ENCODE measurements at places on chromosomes 2 and 18.

DNA sequence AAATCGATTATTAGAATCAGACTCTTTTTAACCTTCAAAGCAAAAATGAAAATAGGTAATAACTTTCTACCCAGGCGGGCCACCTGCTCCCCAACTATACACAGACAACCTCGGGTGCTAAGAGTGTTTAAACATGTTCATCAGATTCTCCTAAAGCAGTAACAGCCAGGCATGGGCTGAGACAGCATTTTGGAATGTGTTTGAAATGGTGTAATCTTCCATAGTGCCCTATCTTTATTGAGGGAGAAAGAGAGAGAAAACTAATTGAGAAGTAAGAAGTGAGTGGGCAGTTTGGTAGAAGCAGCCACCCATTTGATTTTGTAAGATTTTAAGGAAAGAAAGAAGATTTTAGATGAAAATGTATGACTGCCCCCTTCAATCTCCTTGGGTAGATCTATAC is 196.1 kb upstream of the CTAGE1 start:
- DNase-seq: no peak

- peak; percentile 28 for DNase-seq
These were observed 15.2 kb downstream of the SP100 start for GRCh38 chr2:230430957-230431910.

- no peak for DNase-seq
These were observed 18.3 kb downstream of the MAIP1 start for GRCh38 chr2:199973703-199974102.

- DNase-seq: no peak
These were observed 14.0 kb upstream of the TNS1 start for GRCh38 chr2:218016810-218017209.

GRCh38 chr2:55047677-55048299 is 2.5 kb downstream of the RTN4 start:
- peak; percentile 13 for DNase-seq

DNA sequence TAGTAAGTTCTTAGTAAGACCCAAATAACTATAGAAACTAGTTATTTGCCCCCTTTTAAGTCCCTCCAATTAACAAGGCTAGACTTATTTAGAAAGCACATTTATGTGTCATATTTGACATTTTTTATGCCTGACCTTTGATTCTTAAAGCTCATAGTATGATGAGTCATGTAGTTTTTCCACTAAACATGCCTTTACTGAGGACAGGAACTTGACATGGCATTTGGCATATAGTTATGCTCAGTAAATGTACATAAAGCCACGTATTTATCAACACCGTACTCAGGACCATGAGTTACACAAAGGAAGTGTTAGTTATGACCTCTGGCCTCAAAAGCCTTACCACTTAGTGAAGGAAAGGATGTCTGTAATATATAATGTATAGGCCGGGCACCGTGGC is 78.9 kb downstream of the GNAL start:
- no peak for DNase-seq

GRCh38 chr18:22173221-22173927 is 4.0 kb downstream of the GATA6 start:
- DNase-seq: no peak

- no peak for DNase-seq
These were observed 397.9 kb downstream of the NYAP2 start for GRCh38 chr2:225797394-225797793.

DNA sequence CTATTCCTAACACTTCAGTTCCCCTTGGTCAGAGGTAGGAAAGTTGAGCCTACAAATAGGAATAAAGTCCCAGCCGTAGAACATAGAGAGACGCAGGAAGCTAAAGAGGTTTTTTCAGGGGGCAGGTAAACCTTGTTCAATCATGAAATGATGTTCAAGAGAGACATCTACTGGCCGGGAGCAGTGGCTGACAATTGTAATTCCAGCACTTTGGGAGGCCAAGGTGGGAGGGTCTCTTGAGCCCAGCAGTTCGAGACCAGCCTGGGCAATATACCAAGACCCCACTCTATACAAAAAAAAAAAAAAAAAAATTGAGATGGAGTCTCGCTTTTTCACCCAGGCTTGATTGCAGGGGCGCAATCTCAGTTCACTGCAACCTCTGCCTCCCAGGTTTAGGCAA is 66.7 kb upstream of the DNAJC10 start:
- DNase-seq: no peak

- no peak for DNase-seq
These were observed 91.2 kb downstream of the TWIST2 start for GRCh38 chr2:238939074-238939473.

DNA sequence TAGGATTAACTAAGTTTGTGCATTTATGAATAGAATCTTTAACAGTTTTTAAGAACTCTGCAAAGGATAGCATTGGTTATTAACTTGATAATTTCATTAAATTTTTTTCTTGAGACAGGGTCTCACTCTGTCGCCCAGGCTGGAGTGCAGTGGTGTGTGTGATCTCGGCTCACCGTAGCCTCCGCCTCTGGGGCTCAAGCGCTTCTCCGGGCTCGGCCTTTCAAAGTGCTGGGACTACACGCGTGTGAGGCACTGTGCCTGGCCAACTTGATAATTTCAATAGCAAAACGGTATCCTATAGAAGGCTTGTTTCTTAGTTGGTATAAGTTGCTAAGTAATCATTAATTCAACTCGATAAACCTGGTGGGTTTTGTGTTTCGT is 38.0 kb downstream of the ADNP2 start:
- DNase-seq: no peak

DNA sequence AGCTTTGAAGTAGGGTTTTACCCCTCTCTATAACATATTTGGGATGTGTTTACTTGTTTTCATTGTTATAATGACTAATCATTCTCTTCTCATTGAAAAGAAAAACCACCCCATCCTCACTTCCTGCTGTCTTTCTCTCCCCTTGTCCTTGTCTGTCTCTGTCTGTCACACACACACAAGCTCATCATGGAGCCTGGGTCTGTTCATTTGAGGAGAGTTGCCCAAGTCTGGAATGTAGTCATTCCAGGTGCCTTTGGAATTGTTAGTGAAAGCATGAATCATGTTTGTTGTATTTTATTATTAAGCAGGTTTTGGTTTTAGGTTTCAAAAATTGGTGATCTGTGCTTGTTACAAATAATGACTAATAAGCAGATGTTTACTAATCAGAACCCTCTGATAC is 133.5 kb upstream of the IL1R2 start:
- no peak for DNase-seq

DNA sequence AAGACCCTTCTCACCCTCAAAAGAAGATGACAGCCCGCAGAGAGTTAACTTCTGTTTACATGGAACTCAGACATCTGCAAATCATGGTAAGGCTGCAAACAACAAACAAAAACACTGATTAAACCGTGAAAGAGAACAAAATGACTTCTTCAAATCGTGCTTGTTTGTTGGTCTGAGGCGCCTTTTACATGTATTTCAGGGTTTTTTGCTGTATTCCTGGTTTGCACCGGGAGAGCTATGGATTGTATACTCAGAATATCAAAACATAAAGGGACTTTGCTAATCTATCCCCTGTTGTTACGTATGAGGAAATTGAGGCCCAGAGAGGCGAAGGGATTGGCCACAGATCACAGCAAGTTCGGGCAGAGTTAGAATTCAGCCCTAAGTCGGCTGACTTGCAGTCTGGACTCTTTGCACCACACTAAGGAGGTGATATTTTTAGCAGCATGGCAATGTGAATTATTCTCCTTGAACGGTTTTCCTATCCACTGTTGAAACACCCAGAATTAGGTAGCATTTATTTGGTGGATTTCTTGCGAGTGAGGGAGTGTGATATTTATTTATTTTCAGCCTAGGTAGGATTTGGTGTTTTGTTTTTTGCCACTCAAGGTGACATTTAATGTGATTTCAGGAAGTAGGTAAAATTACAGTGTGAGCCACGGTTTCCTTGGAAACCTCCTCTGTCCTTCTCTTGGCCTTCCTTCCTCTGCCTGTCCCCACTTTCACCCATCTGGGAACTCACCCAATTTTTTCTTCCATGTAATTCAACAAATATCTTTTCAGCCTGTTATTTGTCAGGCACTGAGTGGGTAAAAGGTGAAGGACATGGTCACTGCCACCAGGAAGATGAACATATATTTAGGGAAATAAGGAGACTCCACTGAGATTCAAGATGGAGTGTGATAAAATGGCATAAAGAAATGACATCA is 980 bp upstream of the PDE6D start:
- peak; percentile 47 for DNase-seq

GRCh38 chr2:241898463-241899270 is 29.1 kb downstream of the RTP5 start:
- no peak for DNase-seq

DNA sequence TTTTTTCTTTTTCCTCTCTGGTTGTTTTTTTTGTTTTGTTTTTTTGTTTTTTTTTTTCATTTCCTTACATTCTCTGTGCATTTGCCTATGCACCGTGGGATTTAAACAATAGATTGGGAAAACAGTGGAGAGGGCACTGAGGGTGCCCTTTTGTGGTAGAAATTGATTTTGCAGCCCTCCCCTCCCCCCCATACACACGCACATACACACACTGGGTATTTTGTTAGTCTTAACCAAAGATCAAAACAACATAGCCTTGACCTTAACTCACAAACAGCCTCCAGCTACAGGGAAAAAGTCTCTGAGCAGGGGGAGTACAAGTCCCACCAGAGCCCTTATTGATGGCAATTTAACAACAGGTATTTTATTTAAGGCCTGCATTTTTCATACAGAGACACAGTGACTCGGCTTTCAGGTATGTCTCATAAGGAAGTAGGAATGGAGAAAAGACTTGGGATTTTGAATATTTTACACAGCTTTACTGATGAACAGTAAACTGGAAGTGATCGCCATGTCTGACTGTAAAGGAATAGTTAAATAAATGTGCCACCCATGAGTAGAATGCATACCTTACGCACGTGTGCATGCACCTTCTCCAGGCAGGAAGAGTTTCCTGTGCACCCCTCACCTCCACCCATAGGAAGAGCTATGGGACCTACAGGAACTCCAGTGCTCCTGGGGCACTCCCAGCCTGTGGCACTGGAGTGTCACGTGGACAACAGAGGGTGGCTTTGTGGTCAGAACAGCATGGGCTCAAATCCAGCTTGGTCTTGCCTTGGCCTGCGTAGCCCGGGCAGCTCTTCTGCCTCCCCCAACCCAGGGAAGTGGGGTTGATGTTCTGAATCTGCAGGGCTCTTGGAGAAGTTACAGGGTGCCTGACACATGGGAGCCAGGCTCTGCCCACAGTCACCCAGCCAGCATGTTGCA is 266.4 kb downstream of the ANAPC1 start:
- DNase-seq: no peak

DNA sequence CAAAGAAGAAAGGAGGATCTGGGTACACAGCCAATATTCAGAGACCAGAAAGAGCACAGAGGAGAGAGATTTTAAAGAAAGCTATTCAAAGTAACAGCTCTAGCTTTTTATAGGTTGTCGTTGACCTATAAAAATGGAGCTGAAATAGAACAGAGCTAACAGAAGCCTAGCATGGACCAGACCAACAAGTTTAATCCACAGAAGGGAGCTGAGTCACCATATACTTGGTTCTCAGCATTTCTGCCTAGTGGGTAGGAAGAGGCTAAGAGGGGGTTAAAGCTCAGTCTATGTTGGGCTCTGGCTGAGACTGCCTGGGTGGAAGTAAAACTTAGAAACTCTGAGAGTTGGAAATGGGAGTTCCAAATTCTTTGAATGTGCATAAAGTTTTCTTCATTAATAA is 678.0 kb upstream of the CDH2 start:
- DNase-seq: no peak

DNA sequence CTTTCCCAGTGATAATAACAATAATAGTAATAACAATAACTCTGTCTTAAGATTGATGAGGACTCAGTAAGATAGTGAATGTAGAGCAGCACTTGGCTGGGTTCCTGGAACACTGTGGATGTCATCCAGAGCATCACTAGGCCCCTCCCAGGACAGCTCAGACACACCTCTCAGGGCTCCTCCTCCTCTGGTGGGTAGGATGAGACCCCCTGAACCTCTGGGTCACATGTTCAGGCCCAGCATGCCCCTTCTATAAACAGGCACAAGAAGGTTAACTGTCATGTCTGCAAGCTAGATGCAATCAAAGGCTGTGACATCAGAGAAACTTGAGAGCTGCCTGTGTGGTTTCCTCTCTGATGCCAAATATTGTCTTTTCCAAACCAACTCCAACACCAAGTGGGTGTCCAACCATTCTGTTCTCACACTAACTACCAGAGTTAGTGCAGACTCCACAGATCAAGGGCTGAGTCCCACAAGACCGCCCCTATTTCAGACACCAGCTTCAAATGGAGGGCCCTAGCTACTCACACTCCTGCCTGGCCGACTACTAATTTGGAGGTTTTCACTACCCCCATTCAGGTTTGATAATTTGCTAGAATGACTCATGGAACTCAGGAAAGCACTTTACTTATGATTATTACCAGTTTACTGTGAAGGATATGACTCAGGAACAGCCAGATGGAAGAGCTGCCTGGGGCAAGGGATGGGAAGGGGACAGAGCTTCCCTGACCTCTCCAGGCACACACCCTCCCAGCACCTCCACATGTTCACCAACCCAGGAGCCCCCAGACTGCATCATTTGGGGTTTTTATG is 46.4 kb upstream of the BZW1 start:
- no peak for DNase-seq

- DNase-seq: no peak
These were observed 45.4 kb downstream of the EXOC6B start for GRCh38 chr2:72780477-72780876.

- DNase-seq: no peak
These were observed 50.9 kb upstream of the OTOF start for GRCh38 chr2:26528836-26529235.

GRCh38 chr2:171325886-171326585 is 107.8 kb downstream of the METTL8 start:
- peak; percentile 64 for DNase-seq

DNA sequence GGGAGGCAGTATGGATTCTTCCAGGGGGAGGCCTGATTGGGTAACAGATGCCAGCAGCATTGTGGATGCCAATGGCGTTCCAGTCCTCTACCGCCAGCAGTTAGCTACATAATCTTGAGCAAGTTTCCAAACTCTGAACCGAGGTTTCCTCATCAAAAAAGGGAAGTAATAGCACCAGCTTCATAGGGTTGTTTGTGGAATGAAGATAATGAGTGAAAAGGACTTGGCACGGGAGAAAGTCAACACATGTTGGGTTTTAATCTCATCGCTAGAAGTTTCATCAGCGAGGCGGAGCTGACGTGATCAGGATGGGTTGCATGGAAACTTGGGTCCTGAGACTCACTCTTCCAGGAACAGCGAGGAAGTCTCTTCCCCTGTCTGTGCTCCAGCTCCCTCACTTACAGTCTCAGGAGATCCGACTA is 266.7 kb downstream of the SH3BP4 start:
- DNase-seq: no peak

DNA sequence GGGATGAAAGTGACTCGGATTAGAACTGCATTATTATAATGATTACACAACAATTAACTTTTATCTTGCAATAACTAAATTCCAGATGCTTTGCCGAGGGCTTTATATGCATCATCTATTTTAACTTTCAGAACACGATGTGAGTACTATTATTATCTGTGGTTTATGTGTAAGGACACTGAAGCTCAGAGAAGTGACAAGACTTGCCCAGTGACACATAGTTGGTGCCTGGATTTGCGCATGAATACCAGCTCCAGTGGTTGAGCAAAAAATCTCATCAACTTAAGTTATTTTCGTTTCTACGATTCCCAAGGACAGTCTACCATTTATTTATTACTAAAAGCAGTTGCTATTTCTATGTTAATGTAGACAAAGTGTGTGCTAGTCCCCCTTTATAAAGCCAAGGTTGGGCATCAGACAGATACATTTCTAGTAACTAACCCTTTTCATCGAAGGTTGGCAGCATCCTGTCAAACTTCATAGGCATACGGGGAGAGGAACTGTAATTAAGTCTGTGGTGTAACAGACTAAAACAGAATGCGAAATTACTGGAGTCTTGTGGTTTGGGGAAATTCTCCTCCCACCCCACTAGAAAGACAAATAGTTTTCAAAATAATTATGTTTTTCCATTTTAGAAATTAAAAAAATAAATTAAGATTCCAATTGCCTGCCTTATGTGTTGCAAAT is 73.2 kb upstream of the BOD1L2 start:
- no peak for DNase-seq

Measured in CD4-positive, alpha-beta T cell treated with Interleukin-21 for 1 hour (primary cell).